ENCODE measurements at places on chromosomes 2 and 18. TPM values are rescaled to one million over a fixed set of nuclear protein-coding genes. Genes with fewer than 3 reads are reported as not detected.

- no peak for DNase-seq
Measured at GRCh38 chr2:197103363-197103762, 176.9 kb upstream of the PGAP1 start.

- DNase-seq = no peak
Measured at GRCh38 chr2:172510088-172510487, 45.8 kb upstream of the PDK1 start.

DNA sequence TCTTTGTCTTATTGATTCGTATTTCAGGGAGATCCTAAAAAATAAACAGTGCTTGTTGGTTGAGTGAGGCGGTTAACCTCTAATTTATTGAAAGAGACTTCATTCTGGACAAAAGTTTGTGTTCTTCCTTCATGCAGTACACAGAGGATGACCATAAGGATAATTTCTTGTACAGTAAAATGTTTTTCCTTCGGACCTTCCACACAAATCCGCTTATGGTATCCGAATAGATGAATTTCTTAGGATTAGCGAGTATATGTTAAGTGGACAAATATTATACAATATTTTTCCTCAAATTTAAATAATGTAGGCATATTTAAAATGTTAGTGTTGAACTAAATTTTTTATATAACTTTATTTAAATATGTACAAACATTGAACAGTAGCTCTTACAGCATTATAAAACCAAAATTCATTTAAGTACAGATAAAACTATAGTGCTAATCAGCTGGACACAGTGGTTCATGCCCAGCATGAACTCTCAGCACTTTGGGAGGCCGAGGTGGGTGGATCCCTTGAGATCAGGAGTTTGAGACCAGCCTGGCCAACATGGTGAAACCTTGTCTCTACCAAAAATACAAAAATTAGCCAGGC, 84.4 kb downstream of the LPIN1 start:
- no peak for DNase-seq

GRCh38 chr2:222301053-222301795, 2.4 kb upstream of the PAX3 start:
- DNase-seq = peak; percentile 45

DNA sequence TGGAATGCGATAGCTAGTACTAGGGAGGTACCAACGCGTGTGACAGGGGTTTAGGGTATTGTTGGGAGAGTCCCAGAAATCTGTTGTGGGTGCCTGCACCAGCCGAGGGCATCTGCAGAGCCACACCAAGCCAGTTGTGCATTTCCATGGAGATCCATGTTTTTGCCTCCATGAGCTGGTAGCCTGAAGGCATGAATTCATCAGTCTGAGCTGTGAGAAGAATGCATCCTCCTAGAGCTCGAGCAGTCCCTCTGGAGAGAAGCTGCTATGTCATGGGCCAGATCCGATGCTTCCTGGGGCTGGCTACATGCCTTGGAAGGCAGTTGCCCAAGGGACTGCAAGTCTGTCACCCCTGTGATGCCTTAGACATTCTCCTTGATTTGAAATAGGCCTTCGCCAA, 57.9 kb downstream of the LIPG start:
- DNase-seq = no peak

DNA sequence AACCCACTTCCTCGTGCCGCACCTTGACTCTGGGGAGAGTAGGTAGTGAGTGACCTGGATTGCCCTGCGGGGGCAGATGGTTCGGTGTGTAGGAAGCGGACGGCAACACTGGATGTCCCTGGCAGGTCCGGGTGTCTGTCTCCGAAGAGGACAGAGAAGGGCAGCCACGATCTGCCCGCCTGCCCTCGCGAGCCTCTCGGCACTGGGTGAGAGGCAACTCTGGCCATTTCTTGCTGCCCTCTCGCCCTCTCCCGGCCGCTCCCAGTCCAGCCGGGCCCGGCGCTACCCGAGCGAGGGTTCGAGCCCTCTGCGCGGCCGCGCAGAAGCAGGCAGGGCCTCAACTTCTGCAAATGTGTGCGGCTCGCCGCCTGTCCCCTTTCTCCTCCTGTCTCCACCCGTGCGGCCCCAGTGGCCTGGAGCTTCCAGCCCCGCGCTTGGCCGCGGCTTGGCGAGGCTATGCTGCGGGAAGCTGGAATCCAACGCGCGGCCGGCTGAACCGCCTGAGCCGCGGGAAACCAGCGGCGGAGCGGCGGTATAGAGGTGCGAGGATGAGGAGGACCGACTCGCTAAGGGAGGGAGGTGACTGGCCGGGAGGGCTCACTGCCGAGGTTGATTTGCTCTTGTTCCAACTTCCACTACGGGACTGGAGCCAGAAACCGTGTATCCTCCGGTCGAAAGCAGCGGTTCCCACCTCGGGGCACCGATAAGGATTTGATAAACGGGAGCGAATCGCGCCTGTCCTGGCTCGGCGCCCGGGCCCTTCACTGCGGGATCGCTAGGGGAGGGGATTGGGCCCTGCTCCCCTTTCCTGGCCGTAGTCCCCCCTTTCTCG, 1.5 kb downstream of the EPAS1 start:
- peak; percentile 39 for DNase-seq

Gene LRP2
- under 0.01 TPM for total RNA-seq

Data from fibroblast of lung (primary cell).